ENCODE measurements at places on chromosomes 16 and 17.
A peak's percentile ranks its signal among the peaks of the same experiment; 100 is the strongest.

- DNase-seq, result no peak
Observed at GRCh38 chr17:36468903-36469635, 17.4 kb upstream of the ZNHIT3 start.

DNA sequence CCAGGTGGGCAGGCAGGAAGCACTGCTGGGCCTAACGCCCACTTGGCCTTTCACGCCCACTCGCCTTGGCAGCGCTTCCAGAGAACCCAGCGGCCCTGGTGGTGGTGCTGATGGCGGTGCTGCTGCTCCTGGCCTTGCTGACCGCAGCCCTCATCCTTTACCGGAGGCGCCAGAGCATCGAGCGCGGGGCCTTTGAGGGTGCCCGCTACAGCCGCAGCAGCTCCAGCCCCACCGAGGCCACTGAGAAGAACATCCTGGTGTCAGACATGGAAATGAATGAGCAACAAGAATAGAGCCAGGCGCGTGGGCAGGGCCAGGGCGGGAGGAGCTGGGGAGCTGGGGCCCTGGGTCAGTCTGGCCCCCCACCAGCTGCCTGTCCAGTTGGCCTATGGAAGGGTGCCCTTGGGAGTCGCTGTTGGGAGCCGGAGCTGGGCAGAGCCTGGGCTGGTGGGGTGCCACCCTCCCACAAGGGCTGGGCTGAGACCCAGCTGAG, 64.7 kb downstream of the MRC2 start:
- no peak for DNase-seq

DNA sequence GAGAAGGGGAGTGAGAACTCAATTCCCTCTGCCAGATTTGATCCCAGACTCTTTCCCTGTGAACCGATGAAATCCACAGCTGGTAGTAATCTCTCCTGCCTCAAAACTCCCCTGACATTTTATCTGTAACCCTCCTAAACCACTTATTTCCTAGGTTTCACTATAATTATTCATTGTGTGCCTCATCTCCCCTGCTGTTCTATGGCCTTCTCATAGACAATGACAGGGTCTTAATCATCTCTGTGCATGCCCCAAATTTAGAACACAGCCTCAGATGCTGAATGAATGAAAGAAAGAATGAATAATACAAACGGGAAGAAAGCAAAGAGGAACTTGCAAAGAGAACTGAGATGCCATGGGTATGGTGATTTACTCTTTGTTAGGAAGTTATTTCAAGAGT, 451.1 kb downstream of the HS3ST3B1 start:
- no peak for DNase-seq

DNA sequence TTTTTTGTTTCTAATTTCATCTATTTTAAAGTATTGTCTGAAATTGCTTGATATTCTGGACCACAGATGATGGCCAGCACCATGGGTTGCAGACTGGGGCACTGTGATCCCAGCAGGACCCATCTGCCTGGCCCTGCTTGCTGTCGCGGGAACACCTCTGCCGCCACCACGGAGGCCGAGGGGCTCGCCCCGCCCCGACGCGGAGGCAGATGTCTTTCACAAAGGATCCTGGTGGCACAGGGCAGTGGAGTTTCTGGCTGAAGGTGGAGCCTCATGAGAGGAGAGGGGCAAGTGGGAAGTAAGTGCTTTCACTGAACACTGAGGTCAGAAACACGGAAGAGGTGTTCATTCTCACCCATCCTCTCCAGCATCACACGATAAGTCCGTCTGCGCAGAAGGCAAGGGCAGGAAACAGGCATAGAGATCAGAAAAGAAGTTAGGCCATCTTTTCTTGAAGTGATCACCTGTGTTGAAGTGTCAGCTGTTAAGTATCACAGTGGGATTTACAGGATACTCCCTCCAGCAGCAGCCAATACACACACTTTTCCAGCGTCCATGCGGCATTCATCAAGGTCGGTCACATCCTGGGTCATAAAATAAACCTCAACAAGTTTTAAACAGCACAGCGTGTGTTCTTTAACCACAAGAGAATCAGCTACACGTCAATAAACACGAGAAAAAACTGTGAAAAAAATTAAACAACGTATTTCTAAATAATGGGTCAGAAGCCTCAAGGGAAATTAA, 194.5 kb downstream of the RPTOR start:
- DNase-seq, result no peak

GRCh38 chr17:73228748-73229236, 32.9 kb downstream of the CPSF4L start:
- peak; percentile 17 for DNase-seq

All from iPS-NIHi11 (cell line).